ENCODE measurements at places on chromosomes 7 and 10. TPM values are rescaled to one million over a fixed set of nuclear protein-coding genes. Genes with fewer than 3 reads are reported as not detected.

The ANKRD2 gene
- total RNA-seq: 0.36 TPM

The POM121C gene
- 7.8 TPM for total RNA-seq

The PRR15 gene
- total RNA-seq: not detected

The EPC1 gene
- 21.9 TPM for total RNA-seq

The FAM107B gene
- total RNA-seq: 46.4 TPM

The MYH16 gene
- 0.18 TPM for total RNA-seq

The SEMA4G gene
- 0.56 TPM for total RNA-seq

The EPO gene
- not detected for total RNA-seq

The GDF2 gene
- total RNA-seq: not detected

The STAMBPL1 gene
- 32.8 TPM for total RNA-seq

GRCh38 chr7:17062151-17063044 lies 180.6 kb upstream of the AGR3 start:
- no peaks in the 10 kb centered on the region for H3K27me3 ChIP-seq
- no peak overlapping the region for H3K27ac ChIP-seq
- H3K4me3 ChIP-seq: no peak overlapping the region
- no peak for DNase-seq

GRCh38 chr10:113576852-113577251 lies 24.0 kb downstream of the HABP2 start:
- H3K4me3 ChIP-seq: no peak overlapping the region
- no peaks in the 10 kb centered on the region for H3K4me1 ChIP-seq
- no peak overlapping the region for H3K27ac ChIP-seq
- DNase-seq: peak; percentile 12

DNA sequence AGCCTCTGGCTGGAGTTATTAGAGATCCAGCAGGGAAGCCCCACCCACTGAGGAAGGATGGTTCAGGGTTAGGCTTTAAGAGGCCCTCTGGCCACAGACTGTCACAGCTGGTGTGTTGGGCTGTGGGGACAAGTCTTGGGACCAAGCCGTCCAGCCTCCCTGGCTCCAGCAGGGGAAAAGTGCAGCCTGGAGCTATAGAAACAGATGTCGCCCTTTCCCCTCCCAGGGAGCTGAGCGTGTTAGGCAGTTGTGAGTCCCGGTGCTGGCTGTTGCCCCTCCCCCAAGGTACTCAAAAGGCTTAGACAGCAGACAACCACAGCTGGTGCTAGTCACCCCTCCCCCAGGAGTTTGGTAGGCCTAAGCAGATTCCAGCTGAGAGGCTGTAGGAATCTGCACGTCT lies 143.4 kb downstream of the TMEM168 start:
- no peaks in the 10 kb centered on the region for H3K36me3 ChIP-seq
- H3K4me1 ChIP-seq: no peaks in the 10 kb centered on the region
- no peaks in the 10 kb centered on the region for H3K27me3 ChIP-seq
- H3K27ac ChIP-seq: no peak overlapping the region

GRCh38 chr7:30157204-30157603 lies 22.4 kb downstream of the MTURN start:
- H3K36me3 ChIP-seq: peaks cover 3% of the 10 kb centered on the region
- H3K27ac ChIP-seq: no peak overlapping the region
- H3K4me3 ChIP-seq: no peak overlapping the region
- H3K4me1 ChIP-seq: no peaks in the 10 kb centered on the region

- DNase-seq: no peak
- no peak overlapping the region for H3K4me3 ChIP-seq
- H3K4me1 ChIP-seq: no peaks in the 10 kb centered on the region
- H3K36me3 ChIP-seq: no peaks in the 10 kb centered on the region
- H3K27me3 ChIP-seq: no peaks in the 10 kb centered on the region
- H3K27ac ChIP-seq: no peak overlapping the region
Observed at GRCh38 chr10:81708929-81709328, 166.1 kb upstream of the NRG3 start.

DNA sequence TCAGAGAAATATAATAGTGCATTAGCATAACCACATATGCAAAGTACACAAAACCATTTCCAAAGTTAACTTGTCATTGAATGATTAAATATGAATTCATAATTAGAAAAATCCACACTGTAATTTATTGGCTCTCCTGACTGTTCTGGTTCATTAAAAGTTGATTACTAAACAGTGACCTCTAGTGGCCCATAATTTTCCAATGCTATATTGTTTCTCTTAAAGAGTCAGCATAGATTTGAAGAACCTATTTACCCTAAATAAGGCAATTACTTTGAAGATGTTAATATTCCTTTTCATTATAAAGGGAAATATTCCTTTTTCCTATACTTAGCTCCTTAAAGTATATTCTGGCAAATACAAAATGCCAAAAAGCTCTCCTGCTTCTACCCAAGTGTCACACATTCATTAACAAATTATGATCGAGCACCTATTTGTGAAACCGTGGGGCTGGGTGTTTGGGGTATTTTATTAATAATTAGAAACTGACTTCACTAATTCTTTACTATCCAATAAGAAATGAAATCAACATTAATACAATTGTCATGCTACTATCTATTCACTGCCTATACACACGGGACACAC lies 86.2 kb downstream of the HIBADH start:
- no peaks in the 10 kb centered on the region for H3K36me3 ChIP-seq
- peaks cover 2% of the 10 kb centered on the region for H3K4me1 ChIP-seq
- DNase-seq: peak; percentile 46
- H3K27me3 ChIP-seq: no peaks in the 10 kb centered on the region

- no peaks in the 10 kb centered on the region for H3K27me3 ChIP-seq
- peak overlapping the region; percentile 45 for H3K27ac ChIP-seq
- H3K4me1 ChIP-seq: peaks cover 14% of the 10 kb centered on the region
- peak overlapping the region; percentile 92 for H3K4me3 ChIP-seq
Observed at GRCh38 chr10:100347568-100348195, 649 bp downstream of the SCD start.

DNA sequence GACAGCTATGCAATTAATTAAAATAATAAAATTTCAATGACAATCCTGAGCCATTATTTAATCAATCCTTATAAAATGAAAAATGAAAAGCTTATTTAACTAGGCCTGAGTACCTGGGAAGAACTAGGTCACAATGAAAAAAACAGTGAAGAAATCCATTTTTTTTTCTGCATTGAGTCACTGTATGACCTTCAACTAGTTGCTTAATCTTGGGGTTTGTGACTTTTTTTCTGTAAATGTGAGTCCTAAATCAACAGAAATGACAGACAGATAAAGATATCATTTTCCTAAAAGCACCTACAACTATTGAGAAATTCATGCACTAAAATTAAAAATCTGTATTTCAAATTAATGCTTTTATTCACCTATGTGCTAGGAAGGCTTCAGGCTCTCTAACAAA lies 96.8 kb downstream of the TMEM26 start:
- H3K4me3 ChIP-seq: no peak overlapping the region
- H3K27ac ChIP-seq: no peak overlapping the region
- no peaks in the 10 kb centered on the region for H3K27me3 ChIP-seq
- H3K4me1 ChIP-seq: no peaks in the 10 kb centered on the region
- no peak for DNase-seq

GRCh38 chr7:143434660-143435059 lies 8.6 kb upstream of the TAS2R60 start:
- H3K27ac ChIP-seq: no peak overlapping the region
- no peak overlapping the region for H3K4me3 ChIP-seq
- DNase-seq: peak; percentile 41
- H3K36me3 ChIP-seq: no peaks in the 10 kb centered on the region
- H3K27me3 ChIP-seq: no peaks in the 10 kb centered on the region
- H3K4me1 ChIP-seq: peaks cover 6% of the 10 kb centered on the region

DNA sequence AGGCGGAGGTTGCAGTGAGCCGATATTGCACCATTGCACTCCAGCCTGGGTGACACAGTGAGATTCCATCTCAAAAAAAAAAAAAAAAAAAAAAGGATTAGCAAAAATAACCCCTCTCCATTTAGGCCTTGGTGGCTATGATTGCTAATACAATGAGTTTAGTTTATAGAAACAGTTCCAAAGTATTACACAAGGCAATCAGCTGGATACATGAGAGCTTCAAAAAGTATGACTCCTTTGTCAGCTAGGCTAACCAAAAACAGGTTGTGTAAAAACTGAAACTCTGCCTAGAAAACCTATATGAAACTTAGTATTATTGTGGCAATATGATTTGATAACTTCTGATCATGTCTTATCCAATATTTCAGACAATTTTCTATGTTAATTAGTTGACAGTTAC lies 57.2 kb downstream of the SUGCT start:
- no peaks in the 10 kb centered on the region for H3K27me3 ChIP-seq
- no peak overlapping the region for H3K27ac ChIP-seq
- no peak overlapping the region for H3K4me3 ChIP-seq
- DNase-seq: peak; percentile 83
- H3K4me1 ChIP-seq: peaks cover 3% of the 10 kb centered on the region

DNA sequence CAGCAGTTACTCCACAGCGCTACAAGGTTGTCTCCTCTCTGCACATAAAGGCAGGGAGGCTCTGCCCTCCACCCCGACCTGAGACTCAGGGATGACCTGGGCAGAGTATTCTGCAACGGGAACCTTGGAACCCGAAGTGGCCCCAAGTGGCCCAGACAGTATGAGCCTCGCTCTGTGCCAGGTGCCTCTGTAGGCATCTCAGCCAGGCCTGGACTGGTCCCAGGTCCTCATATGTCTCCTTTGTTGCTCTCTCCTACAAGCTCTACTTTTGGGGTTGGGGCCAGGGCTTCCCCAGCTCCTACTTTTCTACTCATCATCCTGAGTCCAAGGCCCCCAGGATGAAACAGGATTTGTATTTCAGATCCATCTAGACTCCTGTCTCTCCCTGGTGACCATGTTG lies 241.5 kb upstream of the PRSS1 start:
- H3K27me3 ChIP-seq: peaks cover 30% of the 10 kb centered on the region
- no peak overlapping the region for H3K27ac ChIP-seq
- H3K4me3 ChIP-seq: no peak overlapping the region
- no peak for DNase-seq
- H3K4me1 ChIP-seq: no peaks in the 10 kb centered on the region
- H3K36me3 ChIP-seq: no peaks in the 10 kb centered on the region

DNA sequence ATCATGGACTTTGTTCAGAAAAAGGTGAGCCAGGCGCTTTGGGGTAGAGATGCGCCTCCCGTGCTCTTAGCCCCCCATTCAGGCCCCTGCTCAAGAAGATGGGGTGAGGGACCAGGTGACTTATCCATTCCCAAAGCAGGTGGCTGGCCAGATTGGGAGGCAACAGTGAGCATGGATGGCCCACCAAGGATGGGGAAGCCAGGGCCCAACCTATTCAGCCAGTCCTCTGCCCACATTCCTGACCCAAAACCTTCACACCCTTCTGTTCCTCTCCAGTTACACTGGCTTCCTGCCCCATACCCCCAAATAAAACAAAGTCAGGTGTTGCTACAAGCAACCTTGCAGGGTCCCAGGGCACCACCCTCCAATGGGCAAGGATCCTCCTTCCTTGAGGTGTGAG lies 44.4 kb downstream of the TSPAN15 start:
- no peaks in the 10 kb centered on the region for H3K36me3 ChIP-seq
- no peak overlapping the region for H3K27ac ChIP-seq
- no peak overlapping the region for H3K4me3 ChIP-seq
- DNase-seq: no peak
- peaks cover 62% of the 10 kb centered on the region for H3K27me3 ChIP-seq

DNA sequence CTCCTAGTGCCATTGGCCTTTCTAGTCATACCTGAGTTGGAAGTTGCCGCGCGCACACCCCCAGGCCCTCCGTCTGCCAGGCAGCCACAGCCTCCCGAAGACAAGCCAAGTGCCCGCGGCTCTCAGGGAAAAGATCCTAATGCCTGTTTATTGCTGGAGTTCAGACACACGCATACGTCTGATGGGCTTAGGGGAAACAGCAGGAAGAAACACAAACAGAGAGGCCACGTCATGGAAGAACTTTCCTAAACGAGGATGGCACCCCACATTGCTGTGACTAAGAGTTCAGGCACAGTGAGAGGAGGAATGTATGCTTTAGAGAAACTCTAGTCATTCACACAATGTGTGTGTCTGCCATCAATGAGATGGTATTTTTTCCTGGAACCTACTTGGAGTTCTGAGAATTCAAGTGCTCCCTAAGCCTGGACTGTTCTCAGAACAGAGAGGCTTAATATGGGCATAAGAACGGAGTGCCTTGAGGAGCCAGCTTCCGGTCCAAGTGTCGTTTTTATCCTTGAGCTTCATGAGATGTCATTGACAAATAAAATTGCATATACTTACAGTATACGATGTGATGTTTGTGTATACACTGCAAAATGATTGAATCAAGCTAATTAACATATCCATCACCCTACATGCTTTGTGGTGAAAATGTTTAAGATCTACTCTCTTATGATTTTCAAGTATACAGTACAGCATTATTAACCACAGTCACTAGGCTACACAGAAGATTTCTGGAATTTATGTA lies 11.6 kb upstream of the RBP3 start:
- H3K27me3 ChIP-seq: peaks cover 15% of the 10 kb centered on the region
- H3K4me3 ChIP-seq: no peak overlapping the region

- 0 out of 2 replicates have a peak, but pooled peaks cover 1% of the 10 kb centered on the region for H3K4me1 ChIP-seq
- no peaks in the 10 kb centered on the region for H3K27me3 ChIP-seq
- no peaks in the 10 kb centered on the region for H3K36me3 ChIP-seq
- no peak overlapping the region for H3K4me3 ChIP-seq
- DNase-seq: peak; percentile 85
- no peak overlapping the region for H3K27ac ChIP-seq
Observed at GRCh38 chr7:29622335-29623265, 59.0 kb downstream of the PRR15 start.

GRCh38 chr10:122181041-122181732 lies 89.9 kb upstream of the BTBD16 start:
- H3K4me1 ChIP-seq: peaks cover 12% of the 10 kb centered on the region
- DNase-seq: peak; percentile 77
- H3K27me3 ChIP-seq: no peaks in the 10 kb centered on the region

- no peaks in the 10 kb centered on the region for H3K4me1 ChIP-seq
- no peak for DNase-seq
- H3K36me3 ChIP-seq: no peaks in the 10 kb centered on the region
- H3K4me3 ChIP-seq: no peak overlapping the region
- peaks cover 50% of the 10 kb centered on the region for H3K27me3 ChIP-seq
Observed at GRCh38 chr10:43265799-43266721, 805 bp downstream of the RASGEF1A start.

DNA sequence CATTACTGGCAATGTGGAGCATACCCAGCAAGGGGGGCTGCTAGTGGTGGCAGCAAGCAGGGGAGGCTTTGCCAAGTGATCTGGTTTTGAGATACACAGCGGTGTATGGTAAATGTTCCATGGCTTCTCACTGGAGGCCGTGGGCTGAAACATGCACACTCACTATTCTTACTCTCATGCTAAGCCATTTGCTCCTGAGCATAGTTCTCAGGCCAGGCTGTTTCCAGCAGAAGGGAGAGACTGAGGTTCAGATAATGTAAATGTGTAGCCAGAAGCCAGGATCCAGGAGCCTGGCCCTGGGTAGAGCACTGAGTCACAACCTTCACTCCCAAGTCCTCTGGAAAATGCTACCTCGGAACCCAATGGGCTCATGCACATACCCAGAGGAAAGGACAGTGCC lies 757.9 kb downstream of the GRID1 start:
- no peak for DNase-seq
- H3K4me3 ChIP-seq: no peak overlapping the region
- no peak overlapping the region for H3K27ac ChIP-seq
- H3K36me3 ChIP-seq: no peaks in the 10 kb centered on the region

- H3K27me3 ChIP-seq: peaks cover 52% of the 10 kb centered on the region
- H3K36me3 ChIP-seq: no peaks in the 10 kb centered on the region
- peaks cover 4% of the 10 kb centered on the region for H3K4me1 ChIP-seq
- H3K27ac ChIP-seq: no peak overlapping the region
- peak overlapping the region; percentile 66 for H3K4me3 ChIP-seq
Observed at GRCh38 chr7:114085313-114085591, 166.4 kb upstream of the PPP1R3A start.

- no peak overlapping the region for H3K4me3 ChIP-seq
- no peaks in the 10 kb centered on the region for H3K27me3 ChIP-seq
- DNase-seq: peak; percentile 75
- H3K4me1 ChIP-seq: peaks cover 39% of the 10 kb centered on the region
- H3K36me3 ChIP-seq: no peaks in the 10 kb centered on the region
Observed at GRCh38 chr7:151428378-151429236, 11.3 kb downstream of the CRYGN start.

- H3K4me1 ChIP-seq: no peaks in the 10 kb centered on the region
- peak; percentile 13 for DNase-seq
- H3K36me3 ChIP-seq: no peaks in the 10 kb centered on the region
- no peak overlapping the region for H3K27ac ChIP-seq
Observed at GRCh38 chr7:20152511-20152910, 64.7 kb downstream of the MACC1 start.
